SK-N-SH treated with all-trans-retinoic acid at 6 μM for 48 hours (cell line): ENCODE measurements at places on chromosomes 5 and 9.

- ATAC-seq: no peak
Observed at GRCh38 chr9:101418518-101419430, 16.8 kb downstream of the ALDOB start.

- no peak for ATAC-seq
Observed at GRCh38 chr5:141915881-141916336, 7.8 kb upstream of the DELE1 start.

DNA sequence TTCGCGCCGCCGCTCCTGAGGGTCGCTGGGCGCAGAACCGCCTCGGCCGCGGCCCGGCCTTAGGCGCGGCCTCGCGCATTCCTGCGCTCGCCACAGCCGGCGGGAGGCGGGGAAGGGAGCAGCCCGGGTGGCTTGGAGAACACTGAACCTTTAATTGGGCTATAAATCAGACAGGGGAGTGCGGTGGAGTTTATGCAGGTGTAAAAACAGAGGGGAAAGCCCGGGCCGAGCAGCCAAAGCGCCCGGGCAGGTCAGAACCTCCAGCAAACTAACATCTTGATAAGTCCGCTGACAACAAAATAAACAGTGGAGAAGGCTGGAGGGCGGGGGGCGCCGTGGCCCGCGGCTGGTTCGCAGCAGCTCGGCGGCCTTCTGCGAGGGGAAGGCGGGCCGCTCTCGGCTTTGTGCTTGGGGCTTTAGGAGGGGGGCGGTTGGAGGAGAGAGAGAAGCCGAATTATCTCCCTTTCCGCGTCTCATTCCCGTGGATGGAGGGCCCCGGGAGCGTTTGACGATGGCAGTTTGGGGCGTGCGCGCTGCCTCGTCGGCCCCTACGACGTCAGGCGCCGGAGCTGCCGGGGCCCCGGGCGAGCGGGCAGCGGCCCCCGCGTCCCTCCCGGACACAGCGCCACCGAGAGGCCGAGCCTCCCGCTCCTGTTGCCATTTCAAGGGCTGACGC is 11.3 kb downstream of the FOXD1 start:
- ATAC-seq: peak; percentile 48

DNA sequence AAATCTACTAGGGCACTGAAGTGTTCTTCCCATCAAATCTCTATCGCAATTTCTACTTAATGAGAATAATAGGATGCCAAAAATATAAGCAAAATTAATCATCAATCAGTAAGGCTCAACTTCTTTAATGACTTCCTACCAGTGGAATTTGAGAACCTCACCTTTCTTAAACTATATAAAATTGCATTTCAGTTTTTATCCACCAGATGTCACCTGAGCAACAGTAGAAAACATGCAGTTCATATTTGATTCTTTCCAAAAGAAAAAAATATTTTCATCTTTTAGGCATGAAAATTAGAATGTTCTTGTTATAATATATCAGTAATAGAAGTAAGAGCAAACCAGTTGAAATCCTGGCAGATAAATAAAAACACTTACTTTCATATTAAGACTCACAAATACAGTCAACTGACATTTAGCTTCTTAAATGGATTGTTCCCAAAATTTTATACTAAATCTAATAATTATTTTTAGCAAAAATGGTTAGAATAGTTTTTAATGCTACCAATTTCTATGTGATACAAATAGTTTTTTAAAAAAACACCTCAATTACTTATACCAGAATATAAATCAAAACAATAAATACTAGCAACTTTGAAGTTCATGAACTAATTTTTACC is 13.4 kb upstream of the CCDC112 start:
- ATAC-seq: peak; percentile 73; the same call in 2 of the 3 replicates
